ENCODE measurements at places on chromosomes 12 and 14. TPM values are rescaled to one million over a fixed set of nuclear protein-coding genes. Genes with fewer than 3 reads are reported as not detected.

Gene ZDHHC22
- polyA plus RNA-seq: not detected

Gene PRKD1
- polyA plus RNA-seq: 2.7 TPM

Gene PLEKHG3
- polyA plus RNA-seq: 12.7 TPM

Gene TMPRSS12
- polyA plus RNA-seq: 0.03 TPM

Gene NAV3
- polyA plus RNA-seq: 1.9 TPM

Gene PSMC1
- 172 TPM for polyA plus RNA-seq

Gene TSPAN8
- 841 TPM for polyA plus RNA-seq

Gene MYH6
- polyA plus RNA-seq: 2.0 TPM

Gene KLRB1
- polyA plus RNA-seq: 2.5 TPM

Gene BTBD6
- polyA plus RNA-seq: 84.1 TPM

Gene SLC7A7
- polyA plus RNA-seq: 697 TPM

Gene FGF23
- polyA plus RNA-seq: 0.04 TPM

Gene AQP2
- not detected for polyA plus RNA-seq

Gene TPPP2
- 0.34 TPM for polyA plus RNA-seq

Gene POTEM
- not detected for polyA plus RNA-seq

- no peak for DNase-seq
These were observed 35.3 kb downstream of the TRAFD1 start for GRCh38 chr12:112160611-112161010.

DNA sequence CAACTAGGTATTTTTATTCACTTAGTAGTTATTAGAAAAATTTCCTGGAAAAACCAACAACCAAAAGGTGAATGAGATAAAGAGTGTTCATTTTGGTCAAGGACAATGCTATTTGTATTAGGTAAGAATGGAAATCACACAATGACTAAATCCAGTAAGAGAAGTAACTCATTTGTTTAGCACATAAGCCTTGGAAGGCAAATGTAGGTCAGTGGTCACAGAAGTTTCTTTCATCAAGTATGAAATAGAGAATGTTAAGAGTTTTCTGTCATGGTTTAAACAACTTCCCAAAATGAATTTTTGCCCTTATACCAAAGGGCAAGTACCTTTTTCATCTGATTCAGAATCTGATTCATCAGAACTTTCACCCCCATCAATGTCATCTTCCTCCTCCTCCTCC is 101.7 kb downstream of the KIF21A start:
- no peak for DNase-seq

DNA sequence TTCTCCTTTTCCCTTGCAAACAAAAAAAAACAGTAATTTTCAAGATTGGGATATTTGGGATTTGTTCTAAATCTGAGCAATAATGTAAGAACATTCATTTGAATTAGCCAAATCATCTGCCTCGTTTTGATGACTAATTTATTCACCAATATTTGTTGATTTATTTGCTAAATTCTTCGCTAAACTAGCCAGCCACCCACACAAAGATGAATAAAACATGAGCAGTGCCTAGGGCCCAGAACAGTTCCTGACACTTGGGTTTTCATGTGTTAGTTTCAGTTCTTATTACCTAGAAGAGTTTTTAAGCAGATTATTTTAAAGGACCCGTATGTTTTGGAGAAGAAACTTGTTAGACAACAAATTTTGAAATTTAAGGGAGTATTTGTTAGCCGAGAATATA is 1.4 kb downstream of the ETNK1 start:
- peak; percentile 40 for DNase-seq

DNA sequence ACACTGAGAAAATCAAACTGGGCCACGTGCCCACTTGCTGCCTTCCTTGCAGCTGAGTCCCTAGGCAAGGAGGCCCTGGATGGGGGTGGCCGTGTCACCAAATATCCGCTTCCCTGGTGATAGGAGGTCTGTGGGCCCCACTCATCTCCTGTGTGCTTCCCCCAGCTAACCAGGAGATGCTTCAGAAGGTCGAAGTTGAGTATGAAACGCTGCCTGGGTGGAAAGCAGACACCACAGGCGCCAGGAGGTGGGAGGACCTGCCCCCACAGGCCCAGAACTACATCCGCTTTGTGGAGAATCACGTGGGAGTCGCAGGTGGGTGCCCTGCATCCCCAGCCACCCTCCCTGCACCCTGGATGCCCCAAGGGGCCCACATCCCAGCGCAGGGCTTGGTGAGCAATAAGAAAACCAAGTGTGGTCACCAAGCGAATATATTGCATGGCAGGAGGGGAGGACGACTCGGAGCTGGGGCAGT is 6.8 kb upstream of the SIVA1 start:
- DNase-seq: no peak

DNA sequence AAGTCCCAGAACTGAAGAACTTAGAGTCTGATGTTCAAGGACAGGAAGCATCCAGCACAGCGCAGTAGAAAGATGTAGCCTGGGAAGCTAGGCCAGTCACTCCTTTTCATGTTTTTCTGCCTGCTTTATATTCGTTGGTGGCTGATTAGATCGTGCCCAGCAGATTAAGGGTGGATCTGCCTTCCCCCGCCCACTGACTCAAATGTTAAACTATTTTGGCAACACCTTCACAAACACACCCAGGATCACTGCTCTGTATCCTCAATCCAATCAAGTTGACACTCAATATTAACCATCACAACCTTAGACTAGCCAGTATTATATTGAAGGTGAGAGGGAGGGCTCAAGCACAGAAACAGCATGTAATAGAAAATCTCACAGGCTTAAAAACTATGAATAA is 222.9 kb downstream of the C12orf50 start:
- DNase-seq: no peak

DNA sequence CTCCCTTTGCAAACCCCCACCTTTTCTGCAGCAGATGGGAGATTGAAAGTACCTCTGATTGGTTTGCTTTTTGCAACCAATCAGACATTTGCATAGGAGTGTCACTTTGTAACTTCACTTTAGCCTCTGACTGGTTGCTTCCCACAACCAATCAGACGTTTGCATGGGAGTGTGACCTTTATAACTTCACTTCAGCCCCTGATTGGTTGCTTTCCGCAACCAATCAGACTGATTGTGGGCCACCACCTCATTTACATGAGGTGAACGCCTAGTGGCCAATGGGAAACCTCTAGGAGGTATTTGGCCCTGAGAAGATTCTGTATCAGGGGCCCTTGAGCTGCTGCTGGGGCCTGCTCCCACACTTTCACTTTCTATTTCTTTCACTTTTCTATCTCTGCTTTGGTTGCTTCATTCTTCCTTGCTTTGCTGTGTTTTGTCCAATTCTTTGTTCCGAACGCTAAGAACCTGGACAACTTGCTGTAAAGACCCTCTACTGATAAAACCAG is 106.0 kb upstream of the PRICKLE1 start:
- no peak for DNase-seq

DNA sequence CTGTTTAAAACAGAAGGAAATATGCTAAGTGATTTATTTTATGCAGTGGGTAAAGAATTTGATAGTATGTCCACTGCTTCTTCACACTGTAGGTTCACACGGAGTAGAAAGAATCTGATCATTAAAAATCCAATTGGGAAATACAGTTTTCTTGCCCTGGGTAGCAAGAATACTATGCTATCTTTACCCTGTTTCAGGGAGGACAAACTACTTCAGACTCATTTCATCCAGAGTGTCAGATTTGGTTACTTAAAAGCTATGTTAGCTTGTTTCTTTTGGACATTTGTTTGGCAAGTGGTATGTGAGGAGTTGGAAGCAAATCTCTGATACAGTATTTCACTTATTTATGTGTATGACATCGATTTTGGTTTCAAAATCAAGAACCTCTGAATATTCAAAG is 4.3 kb downstream of the FRS2 start:
- no peak for DNase-seq

GRCh38 chr14:99872786-99873440 is 79.7 kb downstream of the EML1 start:
- DNase-seq: no peak

- peak; percentile 30 for DNase-seq
These were observed 21.8 kb downstream of the FKBP11 start for GRCh38 chr12:48903363-48903981.

- DNase-seq: peak; percentile 88
These were observed 1.6 kb downstream of the LTA4H start for GRCh38 chr12:96033549-96034389.

- DNase-seq: no peak
These were observed 145.7 kb downstream of the SAMD4A start for GRCh38 chr14:54712465-54713200.

GRCh38 chr12:66629138-66629870 is 49.6 kb downstream of the GRIP1 start:
- no peak for DNase-seq

DNA sequence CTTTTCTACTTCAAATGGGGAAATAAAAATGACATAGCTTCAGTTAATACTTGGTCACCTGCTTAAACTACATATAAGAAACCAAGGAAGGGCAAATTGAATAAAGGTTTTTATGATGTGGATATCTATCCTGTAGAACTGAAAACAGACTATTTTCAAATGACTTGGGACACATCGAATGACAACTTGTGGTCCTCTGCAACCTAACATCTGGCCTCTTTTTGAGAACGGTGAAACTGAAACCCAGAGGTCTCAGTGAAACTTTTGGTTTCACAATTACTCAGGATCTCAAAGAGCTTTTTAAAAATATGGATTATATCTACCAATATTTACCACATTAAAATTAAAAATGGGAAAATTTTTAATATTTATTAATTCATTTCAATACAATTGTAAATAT is 65.2 kb downstream of the PPP2R5E start:
- peak; percentile 66 for DNase-seq

GRCh38 chr12:102009796-102010195 is 52.0 kb downstream of the WASHC3 start:
- DNase-seq: no peak

- DNase-seq: no peak
These were observed 47.4 kb upstream of the C14orf180 start for GRCh38 chr14:104532191-104532555.

GRCh38 chr14:75277008-75277814 is 1.4 kb upstream of the FOS start:
- peak; percentile 87 for DNase-seq

GRCh38 chr12:49868952-49869815 is 26.3 kb upstream of the BCDIN3D start:
- DNase-seq: peak; percentile 75
